ENCODE measurements at places on chromosomes 11 and 22.

DNA sequence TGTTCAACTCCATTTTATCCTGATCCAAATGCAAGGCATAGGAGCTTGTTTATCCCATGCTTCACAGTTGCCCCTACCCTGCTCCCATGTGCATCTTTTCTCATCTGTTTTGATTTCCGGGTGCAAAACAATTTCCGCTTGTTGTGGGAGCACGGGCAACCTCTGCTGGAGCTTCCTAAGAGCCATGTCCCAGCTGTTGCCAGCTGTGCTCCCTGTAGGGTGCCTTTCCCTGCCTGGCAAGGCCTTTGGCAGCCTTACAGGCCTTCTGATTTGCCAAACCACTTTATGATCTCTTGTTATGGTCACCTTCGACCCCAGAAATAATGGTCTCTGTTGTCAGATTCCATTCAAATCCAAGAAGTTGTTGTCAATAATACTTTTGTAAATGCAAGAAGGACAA lies 1038.5 kb downstream of the OPCML start:
- DNase-seq, result no peak

- DNase-seq, result no peak
These were observed 49.2 kb upstream of the SLC25A18 start for GRCh38 chr22:17514084-17514483.

DNA sequence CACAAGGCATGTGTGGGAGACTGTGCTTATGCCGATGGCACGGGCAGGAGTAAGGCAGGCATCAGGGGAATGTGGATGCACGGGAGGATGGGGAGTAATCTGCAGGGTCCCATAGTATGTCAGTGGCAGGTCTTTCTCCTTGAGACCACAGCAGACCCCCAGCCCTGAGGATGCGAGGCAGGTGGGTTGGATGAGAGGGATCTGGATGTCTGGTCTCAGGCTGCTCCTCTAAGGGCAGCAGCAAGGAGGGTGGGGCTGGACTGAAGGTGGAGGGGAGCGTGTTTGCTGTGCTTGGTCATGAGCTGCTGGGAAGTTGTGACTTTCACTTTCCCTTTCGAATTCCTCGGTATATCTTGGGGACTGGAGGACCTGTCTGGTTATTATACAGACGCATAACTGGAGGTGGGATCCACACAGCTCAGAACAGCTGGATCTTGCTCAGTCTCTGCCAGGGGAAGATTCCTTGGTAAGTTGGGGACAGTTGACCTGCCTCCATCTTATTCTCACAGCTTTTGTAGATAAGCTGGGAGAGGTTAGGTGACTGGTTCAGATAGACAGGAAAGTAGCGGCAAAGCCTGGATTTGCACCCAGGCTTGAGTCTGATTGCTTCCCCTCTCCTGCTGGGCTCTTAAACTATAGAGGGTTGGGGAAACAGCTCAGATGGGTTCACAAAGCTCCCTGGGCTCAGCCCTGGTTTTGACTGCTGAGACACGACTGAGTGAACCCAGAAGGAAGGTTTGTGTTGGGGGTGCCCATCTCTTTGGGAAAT lies at the start of gene APOL1:
APOL1 (plus strand) TSS at position 380 of the 769 bp plus-strand sequence. CDS start 1,823 bp downstream, outside the sequence.
- DNase-seq, result peak; percentile 47

GRCh38 chr11:68525930-68526329 lies 65.4 kb downstream of the PPP6R3 start:
- DNase-seq, result no peak

DNA sequence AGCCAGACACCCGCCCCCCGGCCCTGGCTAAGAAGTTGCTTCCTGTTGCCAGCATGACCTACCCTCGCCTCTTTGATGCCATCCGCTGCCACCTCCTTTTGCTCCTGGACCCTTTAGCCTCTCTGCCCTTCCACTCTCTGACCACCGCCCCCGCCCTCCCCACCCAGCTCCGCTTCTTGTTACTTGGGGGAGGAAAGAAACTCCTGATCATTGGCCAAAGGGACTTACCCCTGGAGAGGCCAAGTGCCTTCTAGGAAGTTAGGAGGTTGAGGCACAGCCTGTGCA lies at the start of gene PRR33:
PRR33 (minus strand) TSS at position 65 of the 285 bp plus-strand sequence. CDS start 1,311 bp downstream, outside the sequence.
- no peak for DNase-seq
